ENCODE measurements at places on chromosomes 1 and 21.

- DNase-seq: no peak
These were observed 5.7 kb downstream of the FHL3 start for GRCh38 chr1:37999430-38000232.

GRCh38 chr1:145805057-145805456, 18.8 kb downstream of the RNF115 start:
- no peak for DNase-seq

DNA sequence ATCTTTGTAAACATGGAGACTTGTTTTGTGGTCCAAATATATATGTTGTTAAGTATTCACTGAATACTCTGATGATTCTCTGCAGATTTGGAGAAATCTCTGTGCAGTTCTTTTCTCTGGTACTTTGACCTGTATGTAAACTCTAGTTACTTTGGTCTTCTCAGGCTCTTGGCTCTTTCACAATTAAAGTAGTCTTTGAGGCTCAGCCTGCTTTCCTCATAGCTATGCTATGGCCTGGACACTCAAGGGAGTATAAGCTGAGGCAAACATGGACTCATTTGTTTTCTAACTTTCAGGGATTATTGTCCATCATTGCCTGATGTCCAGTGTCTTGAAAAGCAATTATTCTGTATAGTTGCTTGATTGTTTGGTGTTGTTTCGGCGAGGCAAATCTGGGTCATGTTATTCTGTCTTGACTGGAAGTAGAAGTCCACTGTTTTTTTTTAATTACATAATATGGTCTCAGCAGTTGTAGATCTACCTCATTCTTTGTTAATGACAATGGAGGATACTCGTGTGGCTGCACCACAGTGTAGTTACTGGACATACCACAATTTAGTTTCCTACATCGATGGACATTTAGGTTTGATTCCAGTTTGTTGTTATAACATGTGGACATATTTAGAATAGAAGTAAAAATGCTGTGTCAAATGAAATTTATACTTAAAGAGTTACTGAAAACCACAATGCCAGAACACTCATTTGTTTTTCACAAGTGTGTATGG, 9.2 kb downstream of the PTBP2 start:
- no peak for DNase-seq

GRCh38 chr21:35408401-35408800, 359.3 kb upstream of the RUNX1 start:
- no peak for DNase-seq

DNA sequence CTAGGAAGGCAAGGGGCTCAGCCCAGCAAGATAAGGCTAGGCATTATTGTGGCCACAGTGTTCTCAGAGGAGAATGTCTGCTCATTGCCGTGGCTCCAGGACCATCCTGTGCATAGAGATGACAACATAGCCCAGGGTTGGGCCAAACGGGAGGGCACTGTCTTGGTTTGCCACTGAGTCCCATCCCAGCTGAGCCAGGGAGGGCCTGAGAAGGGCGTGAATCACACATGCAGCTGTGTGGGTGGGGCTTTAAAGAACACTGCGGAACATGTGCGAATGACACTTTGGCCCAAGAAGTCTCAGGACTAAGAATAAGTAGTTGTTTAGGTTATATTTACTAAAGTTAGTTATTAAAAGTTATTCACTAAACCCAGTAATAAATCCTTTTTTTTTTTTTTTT, 18.5 kb downstream of the CHAF1B start:
- DNase-seq: no peak

- no peak for DNase-seq
These were observed 27.0 kb upstream of the SLFNL1 start for GRCh38 chr1:41048540-41048939.

- DNase-seq: no peak
These were observed 69.1 kb upstream of the TEKT2 start for GRCh38 chr1:36014722-36015220.

DNA sequence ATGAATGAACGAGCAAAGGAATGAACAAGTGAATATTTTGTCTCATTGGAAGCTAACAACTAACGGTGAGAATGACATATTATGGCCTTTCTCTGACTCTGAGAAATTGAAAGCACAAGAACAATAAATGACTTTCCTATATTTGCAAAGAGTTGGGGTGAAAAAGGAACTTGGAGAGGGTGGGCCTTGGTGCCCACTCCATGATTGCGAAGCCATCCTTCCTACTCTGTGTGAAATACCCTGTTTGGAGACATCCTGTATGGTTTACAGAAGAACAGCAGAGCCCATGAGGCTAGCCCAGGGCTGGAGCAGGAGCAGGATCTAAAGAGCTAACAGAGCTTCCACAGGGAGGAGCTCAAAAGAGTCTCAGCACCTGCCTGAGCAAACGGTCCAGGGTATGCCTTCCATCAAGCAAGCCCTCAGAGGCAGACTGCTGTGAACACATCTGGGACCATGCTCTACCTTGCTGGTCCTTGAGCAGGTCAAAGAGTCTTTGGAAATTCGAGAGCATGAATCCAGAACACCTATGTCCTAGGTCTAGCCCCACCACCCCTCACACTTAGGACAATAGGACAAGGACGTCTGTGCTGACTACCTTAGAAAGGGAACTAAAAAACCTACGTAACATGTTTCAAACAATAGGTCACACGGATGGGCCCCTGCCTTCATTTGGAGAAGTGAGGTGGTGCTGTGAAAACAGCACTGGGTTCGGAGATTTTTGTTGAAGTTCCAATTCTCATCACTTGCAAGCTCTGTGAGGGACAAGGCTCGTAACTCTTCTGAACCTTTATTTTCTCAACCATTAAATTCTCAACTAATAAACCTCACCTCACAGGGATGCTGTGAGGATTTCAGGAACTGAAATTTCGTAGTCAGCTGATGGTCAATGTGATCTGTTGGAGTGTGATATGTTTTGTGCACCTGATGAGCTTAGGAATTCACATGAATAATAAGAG, 377.4 kb downstream of the RRAGC start:
- no peak for DNase-seq
